ENCODE measurements at places on chromosomes 5 and 9.

DNA sequence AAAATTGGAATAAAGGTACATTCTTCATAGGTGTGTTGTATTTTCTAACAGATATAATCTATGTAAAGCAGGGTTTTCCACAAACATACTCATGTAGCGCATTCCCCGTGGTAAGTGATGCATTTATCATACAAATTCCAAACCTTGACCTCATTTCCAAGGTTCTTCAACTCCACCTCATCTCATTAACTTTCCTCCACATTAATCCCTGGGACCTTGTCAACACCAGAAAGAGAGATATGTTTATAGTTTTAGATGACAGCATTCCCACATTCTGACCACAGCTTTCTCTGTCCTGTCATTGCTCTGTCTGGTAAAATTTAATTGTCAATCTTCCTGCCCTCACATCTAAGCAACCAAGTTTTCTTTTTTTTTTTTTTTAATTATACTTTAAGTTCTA, 415.1 kb downstream of the TMEM161B start:
- no peak for DNase-seq

DNA sequence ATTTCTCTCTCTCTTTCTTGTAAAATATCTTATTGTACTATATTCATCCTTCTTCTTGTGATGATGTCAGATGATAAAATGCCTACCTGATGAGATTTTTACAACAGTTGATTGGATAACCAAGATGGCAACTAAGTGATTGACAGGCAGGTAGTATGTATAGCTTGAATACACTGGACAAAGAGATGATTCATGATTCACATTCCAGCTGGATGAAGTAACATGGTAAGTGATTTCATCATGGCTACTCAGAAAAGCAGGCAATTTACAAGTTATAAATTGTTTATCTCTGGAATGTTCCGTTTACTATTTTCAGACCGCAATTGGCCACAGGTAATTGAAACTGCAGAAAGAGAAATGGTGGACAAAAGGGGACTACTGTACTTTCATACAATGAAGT, 1471.7 kb upstream of the C9orf72 start:
- DNase-seq: no peak

DNA sequence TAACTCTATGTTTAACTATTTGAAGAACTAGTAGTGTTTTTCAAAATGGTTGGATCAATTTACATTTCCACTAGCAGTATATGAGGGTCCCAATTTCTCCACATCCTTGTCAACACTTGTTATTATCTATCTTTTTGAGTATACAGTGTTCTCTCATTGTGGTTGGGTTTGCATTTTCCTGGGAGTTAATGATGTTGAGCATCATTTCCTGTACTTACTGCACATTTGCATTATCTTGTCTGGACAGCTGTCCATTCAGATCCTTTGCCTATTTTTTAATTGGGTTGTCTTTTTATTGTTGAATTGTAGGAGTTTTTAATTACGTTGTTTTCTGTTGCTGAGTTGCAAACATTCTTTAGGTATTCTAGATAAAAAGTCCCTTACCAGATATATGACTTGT, 103.4 kb upstream of the LRRTM2 start:
- DNase-seq: no peak

GRCh38 chr5:87302061-87302460, 34.4 kb downstream of the RASA1 start:
- DNase-seq: no peak

DNA sequence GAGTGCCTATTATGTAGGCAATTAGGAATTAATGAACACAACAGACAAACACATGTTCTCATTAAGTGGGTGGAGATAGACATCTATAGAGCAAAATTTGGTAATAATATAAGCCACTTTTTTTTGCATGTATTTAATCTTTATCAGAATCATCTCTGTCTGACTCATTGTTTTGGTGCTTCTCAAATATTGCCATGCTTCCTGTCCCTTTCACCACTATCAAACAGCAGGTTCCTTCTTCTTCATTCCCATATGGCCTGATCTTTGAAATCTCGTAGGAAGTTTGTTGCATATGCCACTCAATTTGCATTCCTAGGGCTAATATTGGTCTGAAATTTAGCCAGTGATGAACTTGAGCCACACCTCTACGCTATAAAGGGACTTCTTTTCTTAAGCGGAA, 128.9 kb upstream of the SPEF2 start:
- no peak for DNase-seq

GRCh38 chr5:62653001-62653863, 74.6 kb downstream of the LRRC70 start:
- no peak for DNase-seq

DNA sequence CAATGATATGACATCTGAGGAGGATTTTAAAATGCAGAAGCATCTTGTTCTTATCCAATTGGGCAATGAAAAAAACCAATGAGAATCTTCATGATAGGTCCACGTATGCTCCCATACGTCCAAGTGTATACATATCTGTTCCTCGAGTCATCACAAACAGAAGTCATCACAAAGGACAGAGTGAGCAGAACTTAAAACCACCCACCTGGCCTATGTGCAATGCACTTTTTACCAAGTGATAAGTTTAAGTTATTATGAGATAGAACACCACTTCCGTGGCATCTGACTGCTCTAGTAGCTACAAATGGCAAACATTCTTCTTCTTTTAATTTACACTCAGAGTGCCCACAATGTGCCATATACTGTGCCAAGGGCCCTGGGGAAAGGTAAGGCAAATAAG, 82.4 kb downstream of the PPP2R2B start:
- DNase-seq: no peak

DNA sequence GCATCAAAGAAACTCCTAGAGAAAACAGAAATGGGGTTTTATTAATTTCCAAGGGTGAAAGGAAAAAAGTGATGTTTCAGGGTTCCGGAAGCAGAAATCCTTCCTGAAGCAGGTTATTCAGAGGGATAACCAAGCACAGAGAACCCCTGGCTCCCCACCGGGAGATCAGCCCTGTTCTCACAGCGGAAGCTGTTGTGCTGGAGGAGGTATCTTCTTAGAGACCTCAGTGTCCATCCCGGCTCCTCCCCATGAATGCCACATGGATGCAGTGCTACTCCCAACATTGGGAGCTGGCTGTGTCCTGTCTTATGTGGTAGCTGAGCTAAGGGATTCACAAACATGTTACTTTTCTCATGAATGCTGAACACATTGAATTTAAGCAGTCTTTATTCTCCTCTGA, 80.9 kb upstream of the IRX2 start:
- DNase-seq: no peak

All from natural killer cell (primary cell).